ENCODE measurements at places on chromosomes 4 and X.

GRCh38 chr4:27187786-27188185, 327.1 kb downstream of the STIM2 start:
- no peak for DNase-seq

GRCh38 chr4:57418133-57418532, 307.9 kb upstream of the IGFBP7 start:
- no peak for DNase-seq

GRCh38 chrX:130756233-130756632, 146.8 kb downstream of the ENOX2 start:
- no peak for DNase-seq

DNA sequence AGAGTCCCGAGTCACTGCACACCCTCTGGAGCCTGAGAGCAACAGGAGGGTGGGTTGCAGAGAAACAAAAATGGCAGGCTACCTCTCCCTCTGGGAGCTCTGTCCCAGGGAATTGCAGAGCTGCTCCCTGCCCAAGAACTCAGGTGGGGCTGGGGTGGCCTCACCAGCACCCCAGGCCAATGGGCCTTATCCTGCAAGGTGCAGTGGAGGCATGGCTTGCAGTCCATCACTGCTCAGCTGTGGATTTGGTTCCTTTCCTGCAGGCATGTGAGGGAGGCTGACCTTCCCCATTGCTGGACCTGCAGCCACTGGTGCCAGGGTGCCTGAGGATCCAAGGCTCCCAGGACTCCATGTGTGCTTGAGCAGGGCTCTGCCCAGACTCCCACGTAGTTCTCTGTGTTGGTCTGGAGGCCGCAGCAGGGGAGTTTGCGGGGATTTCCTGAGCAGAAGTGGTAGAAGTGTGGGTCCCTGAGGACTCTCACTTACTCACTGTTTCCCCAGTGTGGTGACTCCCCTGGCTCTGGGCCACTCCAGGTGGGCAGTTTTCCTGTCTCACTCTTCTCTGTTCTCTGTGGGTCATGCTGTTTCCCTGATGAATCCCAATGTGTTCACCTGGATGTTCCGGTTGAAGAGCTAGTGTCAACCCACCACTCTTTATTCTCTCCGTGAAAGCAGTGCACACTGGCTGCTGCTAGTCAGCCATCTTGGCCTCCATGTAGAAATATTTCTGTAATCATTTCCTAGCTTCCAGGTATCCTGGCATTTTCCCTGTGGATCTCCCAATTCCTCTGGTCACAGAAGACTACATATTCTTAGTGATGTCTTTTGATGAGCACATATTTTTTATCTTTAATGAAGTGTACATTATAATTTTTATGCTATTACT, 82.3 kb downstream of the ARHGAP24 start:
- DNase-seq, result no peak

GRCh38 chrX:49976682-49977197, 54.3 kb downstream of the CLCN5 start:
- DNase-seq, result no peak

GRCh38 chr4:1579901-1580691, 104.0 kb downstream of the FAM53A start:
- peak; percentile 91 for DNase-seq

GRCh38 chrX:17035111-17035510, 88.7 kb downstream of the REPS2 start:
- DNase-seq, result no peak

DNA sequence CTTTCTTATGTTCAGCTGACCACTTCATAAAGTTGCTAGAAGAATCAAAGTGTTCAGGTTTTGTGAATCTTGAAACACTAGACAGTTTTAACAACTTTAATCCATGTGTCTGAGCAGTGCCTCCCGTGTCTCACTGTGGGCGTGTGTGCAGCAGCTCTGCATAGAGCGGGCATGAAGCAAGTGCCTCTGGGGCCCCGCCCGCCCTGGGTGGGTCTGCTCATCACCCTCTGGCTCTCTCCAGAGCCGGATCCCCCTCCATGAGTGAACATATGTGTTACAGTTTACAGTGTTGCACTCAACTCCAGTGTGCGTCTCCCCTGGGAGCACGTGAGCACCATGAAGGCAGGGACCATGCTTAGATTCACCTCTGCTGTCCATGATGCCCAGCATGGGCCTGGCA, 37.6 kb upstream of the CRMP1 start:
- DNase-seq, result no peak

GRCh38 chr4:12487000-12487399, 997.1 kb downstream of the RAB28 start:
- DNase-seq, result no peak

DNA sequence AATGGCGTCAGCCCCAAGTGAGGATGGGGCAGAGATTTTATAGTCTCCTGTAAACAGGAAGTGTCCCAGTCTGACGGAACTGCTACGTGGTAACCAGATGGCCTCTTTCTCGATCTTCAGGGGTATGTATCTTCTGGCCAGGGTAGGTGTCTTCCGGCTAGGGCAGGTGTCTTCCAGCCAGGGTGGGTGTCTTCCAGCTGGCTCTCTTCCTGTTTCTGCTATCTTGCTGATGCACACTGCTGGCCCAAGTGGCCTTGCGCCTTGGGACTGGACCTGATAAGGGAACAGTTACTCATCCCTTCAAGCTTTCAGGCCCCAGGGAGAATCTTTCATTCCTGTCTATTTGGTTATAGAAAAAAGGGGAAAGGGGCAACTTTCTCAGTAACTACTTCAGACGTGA, 178.7 kb upstream of the MAGEE2 start:
- DNase-seq, result no peak

DNA sequence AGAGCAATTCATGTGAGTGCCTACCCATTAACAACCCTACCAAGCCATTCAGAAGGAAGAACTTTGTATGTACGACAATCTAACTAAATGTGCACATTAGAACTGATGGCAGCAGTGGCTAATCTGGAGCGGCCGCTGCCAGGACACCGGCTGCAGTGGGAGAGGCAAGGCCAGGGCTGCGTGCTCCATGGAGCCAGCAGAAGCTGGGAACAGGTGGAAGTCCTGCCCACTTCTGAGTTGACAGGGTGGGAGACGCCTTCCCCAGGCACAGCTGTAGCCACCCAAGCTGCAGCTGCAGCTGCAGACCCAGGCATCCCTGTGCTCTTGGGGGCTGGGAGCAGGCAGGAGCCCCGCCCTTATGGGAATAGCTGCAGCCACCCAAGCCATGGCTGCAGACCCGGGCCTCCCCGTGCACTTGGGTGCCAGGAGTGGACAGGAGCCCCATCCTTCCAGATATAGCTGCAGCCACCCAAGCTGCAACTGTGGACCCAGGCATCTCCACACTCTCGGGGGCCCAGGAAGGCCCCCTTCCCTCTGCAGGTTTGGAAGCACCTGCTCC, 79.1 kb upstream of the DDX60 start:
- DNase-seq, result no peak

DNA sequence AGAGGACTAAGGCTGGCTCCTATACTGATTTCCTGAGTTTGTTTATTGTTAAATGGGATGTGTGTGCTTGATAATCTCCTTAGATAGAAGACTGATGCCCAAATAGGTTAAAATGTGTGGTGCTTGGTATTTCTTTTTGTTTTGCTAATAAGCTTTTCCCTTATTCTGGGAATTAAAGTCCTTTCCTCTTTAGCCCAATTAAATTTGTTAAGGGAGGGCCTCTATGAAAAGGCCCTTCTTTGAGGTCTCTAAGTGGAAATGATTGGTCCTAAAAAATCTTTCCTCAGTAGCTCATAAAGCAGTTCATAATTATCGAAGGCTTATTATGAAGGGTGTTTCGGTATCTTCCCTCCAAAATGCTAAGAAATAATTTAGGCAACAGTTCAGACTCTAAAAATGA, at the start of gene RRH:
RRH (plus strand) TSS at position 301 of the 400 bp plus-strand sequence; CDS start at position 357, 56 bp downstream.
- no peak for DNase-seq

GRCh38 chr4:145830699-145831098, 107.9 kb downstream of the ZNF827 start:
- DNase-seq, result no peak

GRCh38 chr4:103948244-103949018, 228.6 kb upstream of the TACR3 start:
- no peak for DNase-seq

DNA sequence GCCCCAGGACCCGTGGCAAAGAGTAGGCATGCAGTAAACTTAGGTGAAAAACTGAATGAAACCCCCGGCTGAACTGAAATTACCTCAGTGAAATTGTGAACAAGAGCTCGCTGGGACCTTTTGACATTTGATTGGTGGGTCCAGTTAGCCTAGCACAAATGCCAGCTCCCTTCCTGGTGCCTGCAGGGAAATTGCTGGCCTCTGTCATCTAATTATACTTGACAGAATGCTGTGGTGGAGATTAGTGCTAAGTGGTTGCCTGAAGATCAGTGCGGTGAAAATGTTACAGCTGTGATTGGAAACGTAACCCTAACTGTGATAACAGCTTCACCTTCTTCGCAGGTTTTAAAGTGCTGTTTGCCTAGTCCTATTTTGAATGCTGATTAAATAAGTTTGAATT, 43.0 kb downstream of the ADD1 start:
- no peak for DNase-seq

GRCh38 chr4:85107553-85107952, 141.1 kb upstream of the WDFY3 start:
- no peak for DNase-seq

GRCh38 chr4:53602390-53602789, 11.1 kb upstream of the LNX1 start:
- DNase-seq, result no peak

GRCh38 chrX:153983321-153983801, 10.8 kb downstream of the TMEM187 start:
- DNase-seq, result no peak

DNA sequence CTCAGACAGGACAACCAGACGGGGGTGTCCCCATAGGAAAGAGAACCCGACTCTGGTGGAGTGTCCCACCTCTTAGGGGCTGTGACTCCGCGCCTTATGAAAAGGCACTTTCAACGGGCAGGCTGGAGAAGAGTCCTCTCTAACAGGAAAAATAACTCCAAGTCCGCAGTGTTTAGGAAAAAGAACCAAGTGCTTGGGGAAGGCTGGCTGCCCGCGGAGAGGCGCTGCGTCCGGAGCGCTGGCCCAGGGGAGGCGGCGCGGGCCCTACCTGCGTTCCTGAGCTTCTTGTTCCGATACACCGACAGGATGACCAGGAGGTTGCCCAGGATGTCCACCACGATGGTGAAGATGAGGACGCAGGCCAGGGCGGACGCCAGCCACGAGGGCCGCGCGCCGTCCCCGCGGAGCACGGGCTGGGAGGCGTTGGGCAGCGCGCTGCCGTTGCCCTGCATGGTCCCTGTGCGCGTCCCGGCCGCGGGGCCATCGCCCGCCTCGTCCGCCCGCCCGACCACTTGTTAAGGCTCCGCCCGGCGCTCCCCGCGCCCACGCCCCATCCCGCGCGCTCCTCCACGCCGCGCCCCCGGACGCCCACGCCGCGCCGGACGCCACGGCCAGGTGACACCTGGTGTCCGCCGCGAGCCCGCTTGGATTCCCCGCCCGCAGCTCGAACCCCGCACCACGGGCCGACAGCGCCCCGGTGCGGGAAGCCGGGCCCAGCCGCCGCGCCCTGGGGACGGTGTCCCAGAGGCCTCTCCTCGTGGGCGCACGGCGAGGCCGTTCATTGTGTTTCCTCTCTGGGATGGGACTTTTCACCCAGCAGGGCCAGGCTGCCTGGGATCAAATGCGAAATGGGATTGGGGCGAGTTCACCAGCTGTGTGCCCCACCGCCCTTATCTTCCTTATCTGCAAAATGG, at the start of gene MTNR1A:
MTNR1A (minus strand) TSS at position 654 of the 914 bp plus-strand sequence; CDS start at position 452, 202 bp downstream.
- DNase-seq, result no peak

GRCh38 chr4:168630445-168631187, 133.8 kb downstream of the PALLD start:
- DNase-seq, result no peak

- no peak for DNase-seq
Measured at GRCh38 chrX:107396235-107396634, 53.2 kb upstream of the FRMPD3 start.

DNA sequence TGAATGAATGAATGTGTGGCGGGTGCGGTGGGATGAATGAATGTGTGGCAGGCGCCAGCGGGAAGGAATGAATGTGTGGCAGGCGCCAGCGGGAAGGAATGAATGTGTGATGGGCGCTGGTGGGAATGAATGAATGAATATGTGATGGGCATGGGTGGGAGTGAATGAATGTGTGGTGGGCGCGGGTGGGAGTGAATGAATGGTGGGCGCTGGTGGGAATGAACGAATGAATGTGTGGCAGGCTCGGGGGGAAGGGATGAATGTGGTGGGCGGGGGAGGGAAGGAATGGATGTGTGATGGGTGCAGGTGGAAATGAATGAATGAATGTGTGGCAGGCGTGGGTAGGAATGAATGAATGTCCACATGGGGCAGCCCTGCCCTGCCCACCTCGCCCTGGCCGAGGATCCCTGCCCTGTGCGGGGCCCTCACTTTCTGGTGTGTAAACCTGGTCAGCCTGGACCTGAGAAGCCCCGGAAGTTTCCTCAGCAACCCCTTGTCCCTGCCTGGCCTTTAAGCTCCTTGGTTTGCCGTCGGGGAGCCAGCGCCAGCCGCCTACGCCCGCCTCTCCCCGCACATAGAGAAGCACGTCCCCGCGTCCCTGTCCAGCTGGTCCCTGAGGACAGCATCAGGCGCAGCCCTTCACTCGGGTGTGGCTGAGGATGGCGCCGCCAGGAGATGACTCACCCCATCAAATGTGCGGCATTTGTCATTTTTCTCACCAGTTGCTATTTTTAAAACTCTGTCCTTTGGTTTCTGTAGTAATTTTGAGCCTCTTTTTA, 112.8 kb upstream of the LRPAP1 start:
- DNase-seq, result no peak

DNA sequence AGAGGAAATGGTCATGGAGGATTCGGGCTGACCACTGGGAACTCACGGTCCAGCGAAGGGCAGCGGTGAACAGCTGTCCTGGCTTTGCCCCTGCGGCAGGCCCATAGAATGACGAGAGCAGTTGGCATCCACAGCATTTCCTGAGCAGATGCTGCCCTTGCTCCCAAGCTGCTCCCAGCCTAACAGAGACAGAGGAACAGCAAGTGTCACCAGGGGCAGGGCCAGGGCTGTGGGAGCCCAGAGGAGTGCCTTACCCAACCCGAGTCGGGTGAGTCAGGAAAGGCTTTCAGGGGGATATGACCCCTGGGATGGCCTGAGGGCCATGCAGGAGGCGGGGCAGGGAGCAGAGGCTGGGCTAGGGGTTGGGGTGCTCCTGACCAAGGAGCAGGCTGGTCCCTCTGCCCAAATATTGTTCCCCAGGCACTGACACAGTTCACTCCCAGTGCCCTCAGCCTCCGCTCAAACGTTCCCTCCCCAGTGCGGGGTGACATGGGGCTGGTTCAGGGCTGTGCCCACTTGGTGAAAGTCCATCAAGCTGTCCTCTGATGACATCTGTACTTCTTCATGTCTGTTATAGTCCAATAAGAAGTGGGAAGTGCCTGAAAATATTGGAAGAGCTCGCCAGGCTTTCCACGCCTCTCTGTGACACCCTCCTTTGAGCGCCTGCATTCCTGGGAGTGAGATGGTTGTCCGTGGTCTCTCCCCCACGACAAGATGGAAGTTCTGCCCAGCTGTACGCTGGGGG, 64.7 kb upstream of the GPR78 start:
- no peak for DNase-seq

All from stimulated activated CD4-positive, alpha-beta T cell treated with anti-CD3 and anti-CD28 coated beads, Interleukin-4, amount 100 ng/mL, for 4 hours (primary cell).